Lung microvascular endothelial cell (primary cell): ENCODE measurements at places on chromosomes 4 and X.
A peak's percentile ranks its signal among the peaks of the same experiment; 100 is the strongest.

DNA sequence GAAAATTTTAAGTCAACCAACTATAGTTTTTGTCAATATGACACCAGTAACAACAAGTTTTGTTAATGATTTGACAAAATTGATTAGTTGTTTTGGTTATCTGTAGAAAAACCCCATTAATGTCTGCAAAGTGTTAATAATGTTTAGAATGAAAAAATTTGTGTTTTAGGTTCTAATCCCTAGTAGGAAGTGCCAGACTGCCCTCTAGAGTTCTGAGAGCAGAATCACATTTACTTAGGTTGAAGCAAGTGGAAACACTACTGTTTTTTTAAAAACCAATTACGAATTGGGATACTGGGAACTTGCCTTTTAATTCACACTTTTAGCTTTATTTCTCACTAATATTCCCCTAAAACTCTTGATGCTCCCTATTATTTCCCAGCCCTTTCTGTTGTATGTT is 101.1 kb upstream of the CYLC1 start:
- DNase-seq, result peak; percentile 6

DNA sequence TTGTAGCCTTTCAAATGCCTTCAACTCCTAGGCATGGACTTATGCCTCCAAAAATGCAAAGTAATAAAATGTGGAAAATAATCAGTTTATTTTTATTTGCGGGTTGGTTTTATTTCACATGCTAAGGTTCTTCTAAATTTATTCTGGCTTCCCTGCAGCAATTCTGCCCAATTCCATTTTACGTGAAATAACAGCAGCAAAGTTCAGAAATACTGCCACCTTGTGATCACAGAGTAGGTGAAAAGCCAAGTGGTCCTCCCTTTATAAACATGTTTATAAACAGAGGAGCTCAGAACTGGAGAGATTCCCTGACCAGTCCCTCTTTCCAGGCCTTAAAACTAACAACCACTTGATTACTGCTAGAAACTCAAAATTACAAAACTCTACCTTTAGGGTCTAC is 14.7 kb upstream of the DCHS2 start:
- DNase-seq, result peak; percentile 24

GRCh38 chr4:77197831-77198230 is 40.8 kb downstream of the CCNG2 start:
- DNase-seq, result no peak

- no peak for DNase-seq
These were observed 99.1 kb upstream of the USP38 start for GRCh38 chr4:143085659-143086058.

DNA sequence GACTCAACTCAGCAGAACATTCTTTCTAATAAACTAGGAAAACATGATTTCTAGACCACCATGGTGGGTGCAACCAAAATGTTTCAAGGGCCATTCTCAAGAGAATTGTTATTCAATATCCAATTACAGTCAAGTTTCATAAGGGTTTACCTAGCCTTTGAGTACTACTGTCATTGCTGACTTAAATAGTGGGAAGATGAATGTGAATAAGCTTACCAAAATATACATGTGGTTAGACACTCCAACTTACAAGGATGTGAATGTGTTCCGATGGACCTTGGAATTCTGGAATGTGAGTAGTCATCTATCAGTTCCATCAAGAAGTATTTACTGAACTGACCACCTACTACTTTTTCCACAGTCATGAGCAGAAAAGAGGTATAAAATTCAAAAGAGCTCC is 16.9 kb downstream of the SH3RF1 start:
- DNase-seq, result peak; percentile 72

DNA sequence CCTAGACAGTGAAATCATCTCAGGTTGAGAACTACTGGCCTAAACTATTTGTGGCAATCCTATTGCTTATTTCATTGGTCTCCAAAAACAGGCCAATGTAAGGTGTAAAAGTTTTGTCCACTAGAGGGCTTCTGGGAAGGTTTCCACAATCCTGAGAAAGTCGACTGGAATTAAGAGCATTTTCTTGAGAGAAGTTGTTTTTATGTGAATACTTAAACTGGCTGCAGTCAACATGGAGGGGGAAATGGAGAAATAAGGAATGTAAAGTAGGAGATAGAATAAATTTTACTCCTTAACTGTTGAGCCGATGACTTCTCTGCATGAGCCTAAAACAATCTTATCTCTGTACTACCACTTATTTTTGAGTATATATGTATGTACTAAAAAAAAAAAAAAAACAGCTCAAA is 11.0 kb upstream of the EIF4E start:
- peak; percentile 53 for DNase-seq

- DNase-seq, result no peak
These were observed 9.4 kb downstream of the POLA1 start for GRCh38 chrX:24703185-24703494.

- peak; percentile 74 for DNase-seq
These were observed 3.2 kb downstream of the HTRA3 start for GRCh38 chr4:8272472-8273428.

DNA sequence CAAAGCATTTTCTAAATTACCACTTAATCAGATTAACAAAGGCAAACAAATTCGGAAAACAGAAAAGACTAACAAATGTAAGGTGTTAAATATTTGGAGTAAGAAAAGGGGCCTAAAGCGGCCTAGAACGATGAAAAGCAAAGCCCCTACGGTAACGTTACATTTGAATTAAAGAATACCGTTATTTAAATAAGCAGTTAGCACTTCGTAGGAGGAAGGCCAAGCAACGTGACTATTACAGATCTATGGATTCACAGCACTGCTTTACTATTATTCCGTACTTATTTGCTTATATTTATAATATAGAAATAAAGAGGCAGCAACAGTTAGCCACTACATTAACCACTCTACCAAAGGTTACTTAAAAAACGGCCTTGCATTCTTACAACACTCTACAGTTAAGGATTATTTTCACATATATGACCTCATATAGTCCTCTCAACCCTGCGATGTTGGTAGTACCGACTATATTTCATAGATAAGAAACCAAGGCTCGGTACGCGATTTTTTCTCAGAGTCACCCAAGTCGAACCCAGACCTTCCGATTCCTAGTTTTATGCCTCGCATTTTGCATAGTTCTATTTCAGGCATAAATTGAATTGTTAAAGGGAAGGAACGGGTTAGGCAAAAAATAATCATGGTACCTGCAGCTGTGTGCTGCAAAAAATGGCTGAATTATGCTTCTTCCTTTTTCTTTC is 2.9 kb downstream of the KLHL15 start:
- peak; percentile 24 for DNase-seq

DNA sequence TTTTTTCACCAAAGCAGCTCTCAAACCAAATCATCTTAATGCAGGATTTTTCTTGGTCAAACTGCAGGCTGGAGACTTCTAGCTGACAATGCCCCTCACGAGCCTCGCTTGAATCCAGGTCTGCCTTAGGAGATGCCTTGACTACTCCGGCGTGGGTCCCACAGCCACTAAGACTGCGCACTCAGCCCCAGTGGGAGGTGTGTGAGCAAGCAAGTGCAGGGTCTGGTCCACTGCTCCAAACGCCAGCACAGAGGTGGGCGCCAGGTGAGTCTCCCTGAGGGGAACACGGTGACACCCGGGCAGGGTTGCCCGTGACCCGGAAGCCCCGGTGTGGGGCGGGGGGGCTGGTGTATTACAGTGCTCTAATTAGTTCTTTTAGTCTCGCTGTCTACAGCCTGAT is 838.3 kb downstream of the NLGN4X start:
- DNase-seq, result no peak

GRCh38 chr4:111632641-111633151 is 512.6 kb upstream of the FAM241A start:
- DNase-seq, result no peak

- no peak for DNase-seq
These were observed 38.0 kb upstream of the SPARCL1 start for GRCh38 chr4:87567191-87567590.

DNA sequence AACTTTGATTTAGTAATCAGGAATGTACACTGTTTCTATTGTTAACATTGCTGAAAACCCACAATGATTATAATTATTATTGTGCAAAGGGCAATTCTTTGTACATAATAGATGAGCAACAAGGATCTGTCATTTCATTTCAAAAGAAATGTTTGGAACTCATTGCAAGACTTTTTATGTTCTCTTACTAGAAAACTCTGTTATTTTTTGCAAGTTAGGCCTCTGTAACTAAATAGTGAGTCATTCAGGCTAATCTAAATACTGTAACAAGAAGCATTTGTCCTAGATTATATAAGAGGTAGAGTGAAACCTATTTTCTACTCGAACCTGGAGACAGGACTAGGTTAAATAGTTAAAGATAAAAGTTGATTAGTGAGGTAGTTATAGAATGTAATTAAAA is 93.2 kb upstream of the FAM47B start:
- DNase-seq, result no peak
